ENCODE measurements at places on chromosomes 11 and 22. TPM values are rescaled to one million over a fixed set of nuclear protein-coding genes. Genes with fewer than 3 reads are reported as not detected.

The CYP2R1 gene
- 27.9 TPM for polyA plus RNA-seq

The DEUP1 gene
- polyA plus RNA-seq: 2.5 TPM

The ELF5 gene
- polyA plus RNA-seq: 24.4 TPM

The PRG3 gene
- polyA plus RNA-seq: 0.48 TPM

The FGF4 gene
- not detected for polyA plus RNA-seq

The PHOX2A gene
- 0.17 TPM for polyA plus RNA-seq

The CD3G gene
- 0.69 TPM for polyA plus RNA-seq

The RIMBP3C gene
- 0.27 TPM for polyA plus RNA-seq

The NLRP14 gene
- 0.27 TPM for polyA plus RNA-seq

The CTNND1 gene
- polyA plus RNA-seq: 258 TPM

The SF1 gene
- polyA plus RNA-seq: 446 TPM

The CEP126 gene
- polyA plus RNA-seq: 15.2 TPM

The KRTAP5-10 gene
- polyA plus RNA-seq: not detected

The C11orf16 gene
- polyA plus RNA-seq: 6.9 TPM
